ENCODE measurements at places on chromosomes 6 and 20. TPM values are rescaled to one million over a fixed set of nuclear protein-coding genes. Genes with fewer than 3 reads are reported as not detected.

Gene SMLR1
- total RNA-seq = not detected

DNA sequence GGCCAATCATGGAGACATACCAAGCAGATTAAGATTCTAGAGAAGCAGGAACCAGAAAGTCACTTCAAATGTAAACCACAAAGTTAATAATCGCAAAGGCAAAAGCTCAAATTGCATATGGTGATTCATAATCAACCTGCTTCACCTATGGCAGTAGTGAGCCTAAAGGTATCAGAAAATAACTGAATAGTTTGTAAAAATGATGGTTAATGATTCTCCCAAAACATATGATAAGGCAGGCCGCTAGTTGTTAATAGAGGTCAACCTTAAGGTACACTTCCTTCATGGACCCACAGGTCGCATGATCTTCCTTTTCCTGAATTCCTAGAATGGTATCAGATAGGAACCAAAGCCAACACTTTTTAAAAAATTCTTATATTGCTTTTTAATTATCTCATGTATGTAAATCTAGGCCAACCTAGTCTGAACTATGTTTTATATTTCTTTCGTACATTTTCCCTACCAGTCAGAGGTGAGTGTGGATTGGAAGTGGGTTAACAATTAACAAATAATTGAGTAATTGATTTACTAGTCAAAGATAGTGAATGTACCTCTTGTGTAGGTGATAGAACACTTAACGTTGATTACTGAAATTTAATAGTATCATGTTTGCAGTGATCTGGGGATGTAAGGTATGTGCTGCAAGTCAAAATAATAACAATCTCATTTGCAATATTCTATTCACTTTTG lies 16.4 kb downstream of the TAAR2 start:
- no peak for DNase-seq

GRCh38 chr6:148835920-148836441 lies 89.2 kb downstream of the UST start:
- DNase-seq = peak; percentile 86

DNA sequence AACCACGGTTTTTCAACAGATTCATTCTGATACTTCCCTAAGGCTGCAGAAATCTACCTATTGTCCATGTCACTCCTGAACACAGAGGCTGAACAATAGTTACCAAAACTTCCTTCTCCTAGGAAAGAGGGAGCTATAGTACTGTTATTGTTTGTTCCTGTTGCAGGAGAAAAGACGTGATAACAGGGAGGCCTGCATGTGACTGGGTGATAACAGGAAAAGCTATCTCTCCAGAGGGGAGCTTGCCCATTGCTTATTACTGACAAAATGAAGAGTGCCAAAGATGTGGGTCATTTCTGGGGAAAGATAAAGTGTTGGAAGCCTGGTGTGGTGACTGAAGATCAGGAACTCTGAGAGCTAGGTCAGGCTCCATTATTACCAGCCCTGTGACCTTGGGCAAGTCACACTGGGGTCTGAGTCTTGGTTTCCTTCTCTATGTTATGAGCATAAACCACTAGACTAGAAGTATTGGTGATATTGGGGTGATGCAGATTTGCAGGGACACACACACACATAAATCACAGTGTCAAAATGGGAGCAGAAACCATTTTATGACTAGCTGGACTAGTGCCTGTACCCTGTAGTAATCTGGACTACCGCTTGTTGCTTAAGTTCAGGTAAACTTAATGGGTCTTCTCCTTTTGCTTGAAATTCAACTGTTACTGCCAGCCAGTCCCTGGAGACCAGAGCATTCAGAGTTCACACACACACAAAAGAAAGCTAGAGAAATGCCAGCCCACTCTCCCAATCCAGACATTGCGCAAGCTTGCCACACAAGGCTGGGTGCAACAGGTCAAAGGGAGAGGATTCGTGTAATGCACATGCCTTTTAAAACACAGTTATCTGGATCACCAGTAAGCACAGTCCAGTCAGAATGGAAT lies 136.0 kb upstream of the CNR1 start:
- DNase-seq = peak; percentile 15

Gene GPR6
- not detected for total RNA-seq

GRCh38 chr6:132675749-132676148 lies 16.8 kb upstream of the TAAR1 start:
- peak; percentile 24 for DNase-seq

Gene CENPB
- total RNA-seq = 161 TPM
